Stimulated activated CD8-positive, alpha-beta memory T cell treated with anti-CD3 and anti-CD28 coated beads, Interleukin-2, amount 100 ng/mL, for 1 hour (primary cell): ENCODE measurements at places on chromosomes 13 and 19.

- no peak for DNase-seq
Measured at GRCh38 chr19:58350001-58350861, 3.1 kb downstream of the A1BG start.

DNA sequence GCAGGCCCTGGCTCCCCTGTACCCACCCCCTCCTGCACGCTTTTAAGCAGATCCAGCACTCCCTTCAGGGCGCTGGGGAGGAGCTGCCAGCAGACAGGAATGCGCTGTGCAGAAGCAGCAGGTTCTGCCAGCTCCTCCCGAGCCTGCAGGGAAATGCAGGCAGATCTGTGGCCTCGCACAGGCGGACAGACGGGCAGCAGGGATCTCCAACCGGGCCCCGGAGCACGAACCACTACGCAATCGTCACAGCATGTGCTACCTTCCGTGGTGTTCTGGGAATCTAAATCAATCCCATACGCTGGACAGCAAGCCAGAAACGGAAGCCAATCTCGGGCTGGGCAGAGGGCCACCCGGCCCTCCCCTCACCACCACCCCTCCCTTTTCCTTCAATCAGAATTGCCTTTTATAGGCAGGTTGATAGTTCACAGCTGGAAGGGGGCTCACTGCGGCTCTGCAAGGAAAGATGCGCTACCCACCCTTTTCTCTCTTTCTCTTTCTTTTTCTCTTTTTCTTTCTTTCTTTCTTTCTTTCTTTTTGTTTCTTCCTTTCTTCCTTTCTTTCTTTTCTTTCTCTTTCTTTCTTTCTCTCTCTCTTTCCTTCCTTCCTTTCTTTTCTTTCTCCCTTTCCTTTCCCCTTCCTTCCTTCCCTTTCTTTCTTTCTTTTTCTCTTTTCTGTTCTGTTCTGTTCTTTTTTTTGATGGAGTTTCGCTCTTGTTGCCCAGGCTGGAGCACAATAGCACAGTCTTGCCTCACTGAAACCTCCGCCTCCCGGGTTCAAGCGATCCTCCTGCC is 99.9 kb downstream of the GNG7 start:
- DNase-seq: no peak

DNA sequence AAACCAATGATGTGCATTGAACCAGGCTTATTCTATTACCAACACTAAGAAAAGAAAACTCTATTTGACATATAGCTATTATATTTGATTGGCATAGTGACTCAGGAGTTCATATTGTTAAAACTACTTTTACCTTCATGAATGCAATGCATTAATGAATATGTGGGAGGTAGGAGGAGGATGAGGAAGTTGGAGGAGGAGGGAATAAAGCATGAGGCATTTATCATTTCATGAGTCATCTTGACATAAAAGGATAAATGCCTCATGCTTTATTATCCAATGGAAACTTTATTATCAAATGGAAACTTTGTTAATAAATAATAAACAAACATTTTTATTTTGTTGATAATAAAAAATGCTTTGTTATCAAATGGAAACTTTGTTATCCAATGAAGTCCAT is 116.5 kb downstream of the SPRY2 start:
- no peak for DNase-seq

DNA sequence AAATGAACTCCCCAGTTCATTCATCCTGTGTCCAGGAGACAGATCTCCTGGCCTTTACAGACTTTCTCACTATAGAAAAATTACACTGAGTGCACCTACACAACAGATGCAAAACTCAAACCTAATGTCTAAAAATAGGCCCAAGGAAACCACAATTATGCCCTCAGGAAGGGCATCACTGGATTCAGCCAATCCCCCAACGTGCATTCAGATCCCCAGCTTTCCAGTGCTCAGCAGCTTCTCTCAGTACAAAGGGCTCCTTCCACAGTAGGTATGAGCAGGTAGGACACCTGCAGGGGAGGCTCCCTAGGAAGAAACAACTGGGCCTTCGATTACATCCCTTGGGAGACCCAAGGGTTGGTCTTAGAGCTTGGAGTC is 2.1 kb downstream of the ZNF709 start:
- no peak for DNase-seq

- no peak for DNase-seq
Measured at GRCh38 chr13:41681587-41681986, 224.2 kb downstream of the RGCC start.

GRCh38 chr13:59587971-59588716 is 575.6 kb downstream of the DIAPH3 start:
- no peak for DNase-seq

GRCh38 chr19:2474232-2475017 is 1.5 kb upstream of the GADD45B start:
- peak; percentile 82 for DNase-seq
